Activated naive CD8-positive, alpha-beta T cell treated with anti-CD3 and anti-CD28 coated beads, Interleukin-2, amount 10 ng/mL, durations not matched to agents 7 days and 5 days (primary cell): ENCODE measurements at places on chromosomes 3 and 15. TPM values are rescaled to one million over a fixed set of nuclear protein-coding genes. Genes with fewer than 3 reads are reported as not detected.

GRCh38 chr3:193553586-193553985 lies 1.1 kb downstream of the ATP13A4 start:
- H3K4me1 ChIP-seq: no peaks in the 10 kb centered on the region
- no peaks in the 10 kb centered on the region for H3K27me3 ChIP-seq
- no peaks in the 10 kb centered on the region for H3K36me3 ChIP-seq
- no peak for DNase-seq
- no peak overlapping the region for H3K27ac ChIP-seq
- no peak overlapping the region for H3K4me3 ChIP-seq

DNA sequence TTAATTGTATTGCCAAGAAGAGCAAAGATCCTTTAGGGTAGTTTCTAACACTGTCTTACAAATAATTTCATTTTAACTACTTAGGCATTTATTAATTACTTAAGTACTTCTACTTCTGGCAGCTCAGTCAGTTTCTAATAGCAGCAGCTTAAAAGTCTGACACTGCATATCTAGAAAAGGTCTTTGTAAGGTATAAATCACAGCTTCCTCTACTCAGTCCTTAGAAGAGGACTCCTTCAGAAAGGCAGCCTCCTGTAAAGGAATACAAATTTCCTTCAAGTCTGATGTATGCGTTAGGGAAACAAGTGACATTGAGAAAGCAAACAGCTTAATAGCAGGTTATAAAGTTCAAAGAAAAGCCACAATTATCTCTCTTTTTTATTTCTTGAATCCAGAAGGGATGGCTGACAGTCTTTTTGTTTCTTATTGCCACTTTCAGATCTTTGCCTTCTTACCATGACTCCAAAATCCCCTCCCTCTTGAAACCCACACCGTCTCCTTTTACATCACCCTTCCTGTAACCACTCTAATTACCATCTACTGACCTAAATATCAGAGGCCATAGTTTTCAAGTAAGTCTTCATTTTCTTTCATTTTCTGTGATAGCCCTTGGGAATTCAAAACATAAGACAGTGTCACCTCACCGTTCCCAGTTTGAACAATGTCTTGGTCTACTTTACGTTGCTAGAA lies 109.5 kb downstream of the CGGBP1 start:
- no peaks in the 10 kb centered on the region for H3K4me1 ChIP-seq
- no peaks in the 10 kb centered on the region for H3K36me3 ChIP-seq
- DNase-seq: no peak
- H3K27ac ChIP-seq: no peak overlapping the region
- peaks cover 2% of the 10 kb centered on the region for H3K27me3 ChIP-seq
- no peak overlapping the region for H3K4me3 ChIP-seq

- H3K27ac ChIP-seq: no peak overlapping the region
- no peaks in the 10 kb centered on the region for H3K4me1 ChIP-seq
These were observed 52.9 kb downstream of the TRPM7 start for GRCh38 chr15:50633653-50634052.

TMEM212 gene
- total RNA-seq: not detected

- peaks cover 43% of the 10 kb centered on the region for H3K27me3 ChIP-seq
- H3K4me3 ChIP-seq: no peak overlapping the region
- DNase-seq: no peak
- H3K36me3 ChIP-seq: no peaks in the 10 kb centered on the region
These were observed 130.6 kb downstream of the TPRA1 start for GRCh38 chr3:127459891-127460290.

- no peaks in the 10 kb centered on the region for H3K27me3 ChIP-seq
- peak overlapping the region; percentile 98 for H3K4me3 ChIP-seq
- H3K36me3 ChIP-seq: peaks cover 19% of the 10 kb centered on the region
- no peak for DNase-seq
These were observed 424 bp downstream of the HAUS2 start for GRCh38 chr15:42549032-42549491.

IGDCC3 gene
- total RNA-seq: not detected

GOLGA6A gene
- total RNA-seq: 0.40 TPM

- no peak overlapping the region for H3K27ac ChIP-seq
- no peaks in the 10 kb centered on the region for H3K36me3 ChIP-seq
- H3K4me3 ChIP-seq: no peak overlapping the region
- DNase-seq: no peak
These were observed 218.2 kb downstream of the STXBP5L start for GRCh38 chr3:121126033-121126706.

DAZL gene
- total RNA-seq: not detected

WWTR1 gene
- 0.79 TPM for total RNA-seq

- no peaks in the 10 kb centered on the region for H3K27me3 ChIP-seq
- no peak overlapping the region for H3K27ac ChIP-seq
- no peak for DNase-seq
- H3K4me1 ChIP-seq: peaks cover 9% of the 10 kb centered on the region
These were observed 289.1 kb downstream of the TIGIT start for GRCh38 chr3:114582929-114583328.

DNA sequence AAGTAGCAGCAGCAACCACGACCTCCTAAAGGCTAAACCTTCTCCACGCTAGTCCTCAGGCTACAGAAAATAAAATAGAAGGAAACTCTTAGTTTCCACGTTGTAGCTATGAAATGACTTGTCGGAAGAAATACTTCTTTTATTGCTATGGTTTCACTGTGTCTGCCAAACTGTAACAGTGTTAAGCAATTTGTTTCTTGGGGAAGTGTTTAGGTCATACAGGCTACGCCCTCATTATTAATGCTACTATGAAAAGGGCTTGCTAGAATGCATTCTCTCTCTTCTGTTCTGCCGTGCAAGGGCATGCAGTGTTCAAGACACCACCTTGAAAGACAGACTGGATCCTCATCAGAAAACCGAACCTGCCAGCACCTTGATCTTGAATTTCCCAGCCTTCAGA lies 462.7 kb downstream of the PLOD2 start:
- H3K4me1 ChIP-seq: no peaks in the 10 kb centered on the region
- no peaks in the 10 kb centered on the region for H3K27me3 ChIP-seq
- no peak overlapping the region for H3K4me3 ChIP-seq
- H3K36me3 ChIP-seq: no peaks in the 10 kb centered on the region
- DNase-seq: no peak
- H3K27ac ChIP-seq: no peak overlapping the region

DNA sequence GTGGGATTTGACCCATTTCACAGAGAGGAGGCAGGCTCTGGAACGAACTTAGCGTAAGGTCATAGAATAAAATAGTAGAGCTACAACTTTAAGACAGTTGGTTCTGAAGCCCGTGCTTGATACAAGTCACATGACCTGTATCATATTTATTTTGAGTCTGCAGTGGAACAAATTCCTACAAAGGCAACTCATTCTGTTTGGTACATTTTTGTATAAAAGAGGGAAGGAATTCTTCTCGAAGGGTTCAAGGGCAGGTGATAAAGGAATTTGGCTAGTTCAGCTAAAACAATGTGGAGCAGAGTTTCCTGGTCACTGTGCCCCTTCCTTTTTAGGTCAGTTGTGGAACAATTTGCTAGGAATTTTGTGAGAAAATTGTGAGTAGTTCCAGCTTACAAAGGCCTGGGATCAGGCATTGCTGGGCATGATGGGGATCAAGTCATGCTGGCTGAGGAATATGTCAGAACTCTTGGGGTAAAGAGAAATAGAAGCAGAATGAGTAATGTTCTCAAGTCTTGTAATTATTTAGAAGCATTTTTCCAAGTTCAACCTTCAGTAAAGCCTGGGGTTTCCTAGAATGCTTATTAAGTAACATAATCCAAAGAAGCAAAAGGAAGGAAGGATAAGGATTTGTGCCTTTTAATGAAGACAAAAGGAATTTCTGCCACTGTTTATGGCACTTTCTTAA lies 19.1 kb downstream of the USP3 start:
- H3K27me3 ChIP-seq: no peaks in the 10 kb centered on the region
- peaks cover 28% of the 10 kb centered on the region for H3K4me1 ChIP-seq
- no peak overlapping the region for H3K27ac ChIP-seq
- H3K36me3 ChIP-seq: peaks cover 22% of the 10 kb centered on the region
- H3K4me3 ChIP-seq: no peak overlapping the region

GRCh38 chr15:48833526-48834239 lies 22.8 kb upstream of the CEP152 start:
- H3K27ac ChIP-seq: no peak overlapping the region
- H3K4me3 ChIP-seq: no peak overlapping the region
- H3K36me3 ChIP-seq: peaks cover 3% of the 10 kb centered on the region
- no peaks in the 10 kb centered on the region for H3K4me1 ChIP-seq
- H3K27me3 ChIP-seq: peaks cover 22% of the 10 kb centered on the region

CCR2 gene
- total RNA-seq: 52.5 TPM

DNA sequence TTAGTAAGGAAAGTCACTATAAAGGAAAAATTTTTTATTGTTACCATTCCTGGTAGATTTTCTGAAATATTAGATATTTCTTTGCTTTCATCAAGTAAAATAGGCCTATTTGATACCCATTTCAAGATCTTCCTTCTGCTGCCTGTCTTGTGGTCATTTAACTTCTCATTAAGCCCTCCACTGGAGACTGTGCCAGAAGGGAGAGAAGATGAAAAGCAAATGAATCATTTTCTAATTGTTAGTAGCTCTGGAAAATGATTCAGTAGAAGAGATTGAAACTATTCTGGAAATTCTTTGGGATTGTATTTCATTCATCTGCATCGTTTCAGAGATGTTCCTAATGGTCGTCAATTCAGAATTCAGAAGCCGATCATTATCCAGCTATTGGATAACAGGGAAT lies 3.2 kb downstream of the KCTD6 start:
- H3K4me1 ChIP-seq: peaks cover 17% of the 10 kb centered on the region
- peaks cover 18% of the 10 kb centered on the region for H3K27me3 ChIP-seq
- DNase-seq: no peak
- no peak overlapping the region for H3K27ac ChIP-seq
- H3K36me3 ChIP-seq: peaks cover 7% of the 10 kb centered on the region

REC114 gene
- not detected for total RNA-seq

- DNase-seq: no peak
- H3K36me3 ChIP-seq: peaks cover 51% of the 10 kb centered on the region
- no peak overlapping the region for H3K4me3 ChIP-seq
- H3K4me1 ChIP-seq: peaks cover 12% of the 10 kb centered on the region
- H3K27ac ChIP-seq: no peak overlapping the region
- no peaks in the 10 kb centered on the region for H3K27me3 ChIP-seq
These were observed 13.0 kb upstream of the RPLP1 start for GRCh38 chr15:69439623-69440022.

CAND2 gene
- total RNA-seq: 0.79 TPM

- H3K36me3 ChIP-seq: peaks cover 6% of the 10 kb centered on the region
- no peak for DNase-seq
- no peak overlapping the region for H3K4me3 ChIP-seq
These were observed 32.5 kb downstream of the DMXL2 start for GRCh38 chr15:51589881-51590568.
